Right renal pelvis (tissue), 4 donors: ENCODE measurements at places on chromosomes 1 and 21. TPM values are rescaled to one million over a fixed set of nuclear protein-coding genes. Genes with fewer than 3 reads are reported as not detected.

GRCh38 chr1:58264462-58264861 lies 282.1 kb downstream of the OMA1 start:
- DNase-seq = no peak

- no peak for DNase-seq
Observed at GRCh38 chr1:235724730-235725129, 75.1 kb upstream of the GNG4 start.

DNA sequence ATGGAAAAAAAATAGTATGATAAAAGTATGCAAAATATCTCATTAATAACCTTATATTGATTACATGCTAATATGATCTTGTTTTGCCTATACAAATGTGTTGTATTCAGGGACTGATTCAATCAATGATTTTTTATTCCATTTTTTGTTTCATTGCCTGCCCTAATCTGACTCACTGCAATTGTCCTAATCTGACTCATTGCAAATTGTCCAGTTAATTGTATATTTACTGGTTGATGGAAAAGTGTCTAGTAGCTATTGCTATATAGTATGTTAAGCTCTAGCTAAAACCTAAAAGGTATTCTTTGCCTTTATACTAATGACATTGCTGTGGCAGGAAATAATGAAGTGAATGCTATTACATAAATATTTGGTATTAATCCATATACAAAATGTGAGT lies 728.9 kb upstream of the ZP4 start:
- DNase-seq = no peak

SLC25A24 gene
- polyA plus RNA-seq = 66.2 TPM

SH2D1B gene
- polyA plus RNA-seq = 0.49 TPM

DNA sequence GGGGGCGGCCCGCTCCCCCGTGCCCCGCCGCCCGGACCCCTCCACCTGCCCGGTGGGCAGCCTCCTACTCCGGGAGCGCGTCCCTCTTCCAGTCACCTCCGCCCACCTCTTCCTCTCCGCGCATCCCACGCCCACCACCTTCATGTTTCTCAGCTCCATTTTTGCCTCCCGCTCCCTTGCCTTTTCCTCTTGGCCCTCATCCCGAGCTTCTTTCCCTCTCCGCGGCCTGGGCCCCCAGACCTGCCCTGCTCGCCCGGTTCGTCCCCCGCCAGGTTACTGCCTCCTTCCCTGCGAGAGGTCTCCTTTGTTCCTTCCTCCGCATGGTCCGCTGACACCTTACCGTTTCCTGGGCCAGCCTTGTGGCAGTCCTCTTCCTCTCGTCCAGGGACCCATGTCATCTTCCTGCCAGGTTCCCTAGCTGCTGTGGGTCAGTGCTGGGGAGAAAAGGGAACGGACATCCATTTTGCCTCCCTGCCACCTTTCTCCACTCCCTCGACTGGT lies 563 bp downstream of the QSOX1 start:
- no peak for DNase-seq

CA14 gene
- polyA plus RNA-seq = 6.8 TPM

GRCh38 chr1:205920159-205920558 lies 23.1 kb downstream of the SLC26A9 start:
- no peak for DNase-seq

DNA sequence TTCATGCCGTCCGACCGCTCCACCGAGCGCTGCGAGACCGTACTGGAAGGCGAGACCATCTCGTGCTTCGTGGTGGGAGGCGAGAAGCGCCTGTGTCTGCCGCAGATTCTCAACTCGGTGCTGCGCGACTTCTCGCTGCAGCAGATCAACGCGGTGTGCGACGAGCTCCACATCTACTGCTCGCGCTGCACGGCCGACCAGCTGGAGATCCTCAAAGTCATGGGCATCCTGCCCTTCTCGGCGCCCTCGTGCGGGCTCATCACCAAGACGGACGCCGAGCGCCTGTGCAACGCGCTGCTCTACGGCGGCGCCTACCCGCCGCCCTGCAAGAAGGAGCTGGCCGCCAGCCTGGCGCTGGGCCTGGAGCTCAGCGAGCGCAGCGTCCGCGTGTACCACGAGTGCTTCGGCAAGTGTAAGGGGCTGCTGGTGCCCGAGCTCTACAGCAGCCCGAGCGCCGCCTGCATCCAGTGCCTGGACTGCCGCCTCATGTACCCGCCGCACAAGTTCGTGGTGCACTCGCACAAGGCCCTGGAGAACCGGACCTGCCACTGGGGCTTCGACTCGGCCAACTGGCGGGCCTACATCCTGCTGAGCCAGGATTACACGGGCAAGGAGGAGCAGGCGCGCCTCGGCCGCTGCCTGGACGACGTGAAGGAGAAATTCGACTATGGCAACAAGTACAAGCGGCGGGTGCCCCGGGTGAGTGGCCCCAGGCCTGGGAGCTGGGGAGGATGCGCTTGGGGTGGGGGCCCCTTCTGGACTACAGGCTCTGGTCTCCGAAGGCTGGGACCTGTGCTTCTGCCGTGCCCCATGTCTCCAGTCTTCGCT lies 1.1 kb downstream of the SKI start:
- DNase-seq = no peak

GPR153 gene
- 7.3 TPM for polyA plus RNA-seq

LRRC3 gene
- polyA plus RNA-seq = 4.3 TPM

DNA sequence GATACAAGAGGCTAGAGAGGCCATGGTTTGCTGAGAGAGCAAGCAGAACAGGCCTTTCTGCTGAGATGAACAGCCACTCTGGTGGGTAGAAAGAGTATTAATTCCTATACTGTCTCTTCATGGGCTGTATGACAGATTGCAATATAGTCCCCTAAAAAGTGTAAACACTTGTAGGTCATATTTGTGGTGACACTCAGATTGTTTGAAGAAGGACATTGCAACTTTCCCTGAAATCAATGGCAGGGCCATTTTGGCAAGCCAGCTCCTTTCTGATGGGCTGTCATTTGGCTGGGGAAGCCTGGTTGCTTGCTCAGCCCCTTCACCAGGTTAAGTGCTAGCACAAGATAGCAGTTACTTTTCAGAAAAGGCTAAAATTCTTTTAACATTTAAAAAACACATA lies 27.5 kb downstream of the RAB4A start:
- DNase-seq = no peak

GPR89A gene
- 40.3 TPM for polyA plus RNA-seq

GRCh38 chr21:36388835-36389234 lies 3.6 kb downstream of the CHAF1B start:
- no peak for DNase-seq

- DNase-seq = no peak
Observed at GRCh38 chr1:234768171-234768568, 158.2 kb upstream of the IRF2BP2 start.

DNA sequence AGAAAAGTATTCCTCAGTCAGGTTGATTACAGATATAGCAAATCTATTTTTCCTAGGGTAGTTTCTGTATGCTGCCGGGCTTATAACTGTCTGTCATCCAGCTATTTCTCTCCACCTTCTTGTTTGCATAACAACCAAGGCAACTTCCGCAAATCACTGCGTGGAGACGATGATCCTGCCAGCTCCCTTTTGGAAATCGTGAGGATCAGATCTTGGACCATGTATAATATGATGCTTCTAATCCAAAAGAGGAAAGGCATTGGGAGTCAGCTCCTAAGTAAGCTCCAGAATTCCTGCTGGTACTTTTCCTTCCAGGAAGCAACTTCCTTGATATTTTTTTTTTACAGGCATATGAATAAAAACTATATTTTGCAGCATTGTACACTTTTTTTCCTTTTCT lies 445 bp upstream of the RGS4 start:
- DNase-seq = no peak

FAM177B gene
- polyA plus RNA-seq = not detected
